NCI-H526 treated with DMSO at 0.1 percent for 48 hours (cell line): ENCODE measurements at places on chromosomes 6 and 20.

DNA sequence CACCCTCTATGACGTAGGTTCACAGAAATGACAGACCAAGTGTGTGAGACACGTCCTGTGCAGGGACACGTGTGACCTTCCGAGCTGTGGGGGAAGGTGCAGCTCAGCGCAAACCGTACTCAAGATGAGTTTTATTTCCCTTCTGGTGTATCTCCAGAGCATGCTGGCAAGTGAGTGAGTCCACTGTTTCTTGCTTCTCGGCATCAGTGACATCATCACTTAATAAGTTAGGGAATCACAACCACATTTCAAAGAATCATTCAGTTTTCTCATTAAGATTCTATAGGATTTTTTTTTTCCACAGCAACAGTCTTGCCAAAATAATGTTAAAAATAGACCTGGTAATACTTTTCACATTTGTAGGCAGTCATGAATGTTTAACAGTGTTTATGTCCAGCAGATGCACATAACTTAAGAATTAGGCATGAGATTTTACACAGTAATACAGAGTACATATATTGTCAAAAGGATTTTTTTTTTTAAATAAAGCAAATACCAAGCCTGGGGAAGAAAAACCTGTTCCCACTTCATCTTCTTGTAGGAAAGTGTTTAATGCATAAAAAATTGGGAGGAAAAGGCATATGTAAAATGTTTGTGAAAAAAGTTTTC is 417.8 kb downstream of the CDC5L start:
- DNase-seq, result no peak

GRCh38 chr20:33291830-33292355 is 8.9 kb downstream of the BPIFB1 start:
- peak; percentile 19 for DNase-seq

GRCh38 chr6:126318797-126319196 is 21.1 kb upstream of the CENPW start:
- DNase-seq, result no peak

DNA sequence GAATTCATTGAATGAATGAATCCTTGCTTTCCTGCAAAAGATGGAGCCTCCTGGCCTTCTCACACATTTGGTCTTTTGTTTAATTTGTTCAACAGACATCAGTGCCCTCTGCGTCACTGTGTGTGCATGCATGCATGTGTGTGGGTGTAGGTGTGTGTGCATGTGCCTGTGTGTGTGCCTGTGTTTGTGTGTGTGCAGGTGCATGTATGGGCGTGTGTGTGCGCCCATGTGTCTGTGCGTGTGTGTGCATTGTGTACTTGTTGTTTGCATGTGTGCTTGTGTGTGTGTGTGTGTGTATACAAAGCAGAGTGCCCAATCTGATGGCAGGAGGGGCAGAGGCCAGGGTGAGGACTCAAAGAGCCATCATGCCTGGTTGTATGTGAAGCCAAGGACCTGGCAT is 36.0 kb downstream of the C20orf203 start:
- DNase-seq, result no peak

GRCh38 chr6:81934936-81935335 is 182.5 kb upstream of the TENT5A start:
- no peak for DNase-seq

DNA sequence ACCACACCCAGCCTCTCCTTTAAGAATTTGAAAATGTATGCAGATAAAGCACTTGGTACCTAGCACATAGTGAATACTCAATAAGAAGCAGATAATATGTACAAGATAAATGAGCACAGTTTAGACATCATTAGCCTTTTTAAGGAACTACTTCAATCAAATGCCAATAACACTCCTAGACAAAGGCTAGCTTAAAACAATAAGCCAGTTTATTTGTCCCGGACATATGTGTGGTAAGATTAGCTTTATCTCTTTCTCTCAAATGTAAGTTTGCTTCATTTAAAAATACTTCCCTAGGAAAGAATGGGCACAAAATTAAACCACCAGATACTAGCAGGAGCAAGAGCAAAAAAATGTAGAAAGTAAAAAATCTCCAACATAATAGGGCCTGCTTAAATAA is 73.8 kb downstream of the MAP3K5 start:
- no peak for DNase-seq

DNA sequence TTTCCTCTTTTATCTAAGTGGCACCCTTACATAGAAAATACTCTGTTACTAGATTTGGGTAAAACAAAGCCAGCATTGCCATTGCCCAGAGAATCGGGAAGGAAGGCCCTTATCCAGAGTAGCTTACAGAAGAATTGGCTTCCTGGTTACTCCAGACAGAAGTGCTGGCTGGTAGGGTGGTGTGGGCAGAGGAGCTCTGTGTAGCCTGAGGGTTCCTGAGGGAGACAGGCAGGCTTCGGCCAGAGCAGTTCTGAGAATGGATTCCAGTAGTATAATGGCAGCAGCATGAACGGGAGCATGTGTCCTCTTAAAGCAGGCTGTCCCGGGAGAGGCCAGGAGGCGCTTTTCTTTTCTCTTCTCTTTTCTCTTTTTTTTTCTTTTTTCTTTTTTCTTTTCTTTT is 11.9 kb downstream of the CUL9 start:
- DNase-seq, result no peak

- no peak for DNase-seq
Measured at GRCh38 chr6:41156001-41156400, 1.9 kb upstream of the TREML1 start.

GRCh38 chr20:22582386-22582963 is 1.9 kb downstream of the FOXA2 start:
- no peak for DNase-seq

DNA sequence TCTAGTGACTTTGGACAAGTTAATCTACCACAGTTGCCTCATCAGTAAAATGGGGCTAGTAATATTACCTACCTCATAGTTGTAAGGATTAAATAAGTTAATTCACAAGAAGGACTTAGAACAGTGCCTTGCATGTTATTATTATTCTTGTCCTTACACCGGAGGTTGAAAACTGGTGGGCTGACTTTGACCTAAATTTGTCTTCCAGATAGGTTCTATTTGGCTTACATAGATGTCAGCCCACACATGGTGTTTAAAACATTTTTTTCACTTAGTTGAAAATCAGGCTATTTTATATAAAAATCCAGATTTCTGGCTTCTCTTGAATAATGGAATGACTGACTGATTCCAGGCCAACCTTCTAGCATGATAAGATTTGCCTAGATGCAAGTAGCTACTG is 3.2 kb downstream of the SYS1 start:
- no peak for DNase-seq

GRCh38 chr20:37539424-37539823 is 11.7 kb upstream of the BLCAP start:
- no peak for DNase-seq

- DNase-seq, result peak; percentile 50
Measured at GRCh38 chr20:25623225-25623735, 534 bp downstream of the NANP start.

DNA sequence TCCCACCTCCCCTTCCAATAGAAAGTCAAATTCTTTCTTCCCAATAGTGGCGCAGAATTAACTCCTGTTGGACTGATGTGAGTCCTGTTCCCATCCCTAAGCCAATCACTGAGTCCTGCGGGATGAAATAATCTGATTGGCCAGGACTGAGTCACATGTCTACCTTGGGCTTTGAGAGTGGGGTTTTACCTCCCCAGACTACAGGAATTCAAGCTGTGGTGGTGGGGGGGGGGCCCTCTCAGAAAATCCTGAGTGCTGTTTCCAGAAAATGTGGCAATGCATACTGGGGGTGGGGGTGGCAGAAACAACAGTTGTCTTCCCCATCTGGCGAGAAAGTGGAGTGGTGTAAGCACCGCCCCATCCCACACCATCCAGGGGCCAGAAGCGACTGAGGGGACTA is 65.7 kb downstream of the CTCFL start:
- no peak for DNase-seq

- peak; percentile 80 for DNase-seq
Measured at GRCh38 chr6:36094753-36095496, 35.4 kb upstream of the MAPK13 start.

GRCh38 chr20:62645613-62646012 is 3.3 kb downstream of the SLCO4A1 start:
- no peak for DNase-seq

DNA sequence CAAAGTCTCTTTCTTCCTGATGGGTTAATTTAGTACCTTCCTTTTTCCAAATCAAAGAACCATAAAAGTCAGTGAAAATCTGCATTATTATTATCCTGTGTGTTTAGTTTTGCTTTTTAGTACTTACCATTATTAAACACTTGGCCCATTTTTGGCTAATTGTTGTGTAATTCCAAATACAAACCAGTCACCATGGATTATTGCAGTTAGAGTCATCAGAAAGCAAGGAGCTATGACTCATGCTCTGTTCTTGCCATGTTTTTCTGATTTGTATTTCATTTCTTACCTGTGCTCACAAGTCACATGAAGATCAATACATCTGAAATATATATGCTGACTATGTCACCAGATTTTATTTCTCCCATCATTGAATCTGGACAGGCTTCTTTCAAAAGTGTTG is 31.3 kb downstream of the SLC22A3 start:
- DNase-seq, result no peak

- no peak for DNase-seq
Measured at GRCh38 chr6:36515844-36516243, 31.4 kb downstream of the STK38 start.

GRCh38 chr6:50962213-50962759 is 143.6 kb downstream of the TFAP2B start:
- DNase-seq, result no peak

- DNase-seq, result no peak
Measured at GRCh38 chr20:63487781-63488241, 11.1 kb downstream of the EEF1A2 start.

DNA sequence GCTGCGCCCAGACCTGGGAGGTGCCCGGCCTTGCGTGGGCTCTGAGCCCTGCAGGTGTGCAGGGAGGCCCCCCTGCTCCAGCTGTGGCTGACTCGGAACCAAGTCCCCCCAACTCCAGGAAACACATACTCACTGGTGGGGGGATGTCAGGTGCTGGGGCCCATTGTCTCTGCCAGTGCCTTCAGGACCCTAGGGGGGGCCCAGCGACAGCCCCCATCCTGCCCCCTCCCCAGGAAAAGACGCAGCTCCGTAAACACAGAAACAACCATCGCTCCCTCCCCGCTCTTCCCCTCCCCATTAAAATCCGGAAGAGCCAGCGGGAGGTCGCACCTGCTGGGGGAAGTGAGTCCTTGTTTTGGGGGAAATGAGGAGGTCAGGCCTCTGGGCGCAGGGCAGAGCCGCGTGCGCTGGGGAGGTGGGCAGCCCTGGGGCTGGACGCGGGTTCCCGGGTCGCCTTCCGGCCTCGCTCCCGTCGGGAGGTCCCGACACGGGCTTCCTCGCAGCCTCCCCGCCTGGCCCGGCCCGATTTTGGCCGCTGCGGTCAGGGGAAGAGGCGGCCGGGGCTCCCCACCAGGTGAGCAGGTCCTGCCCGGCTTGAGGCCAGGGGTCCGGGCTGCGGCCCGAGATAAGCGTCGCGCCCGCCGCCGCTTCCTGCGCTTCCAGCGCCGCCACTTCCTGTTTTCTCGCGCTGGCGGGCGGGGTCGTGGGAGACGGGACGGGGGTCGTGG is 6.2 kb downstream of the C20orf204 start:
- no peak for DNase-seq

GRCh38 chr20:18971121-18971520 is 157.5 kb downstream of the SCP2D1 start:
- DNase-seq, result no peak

DNA sequence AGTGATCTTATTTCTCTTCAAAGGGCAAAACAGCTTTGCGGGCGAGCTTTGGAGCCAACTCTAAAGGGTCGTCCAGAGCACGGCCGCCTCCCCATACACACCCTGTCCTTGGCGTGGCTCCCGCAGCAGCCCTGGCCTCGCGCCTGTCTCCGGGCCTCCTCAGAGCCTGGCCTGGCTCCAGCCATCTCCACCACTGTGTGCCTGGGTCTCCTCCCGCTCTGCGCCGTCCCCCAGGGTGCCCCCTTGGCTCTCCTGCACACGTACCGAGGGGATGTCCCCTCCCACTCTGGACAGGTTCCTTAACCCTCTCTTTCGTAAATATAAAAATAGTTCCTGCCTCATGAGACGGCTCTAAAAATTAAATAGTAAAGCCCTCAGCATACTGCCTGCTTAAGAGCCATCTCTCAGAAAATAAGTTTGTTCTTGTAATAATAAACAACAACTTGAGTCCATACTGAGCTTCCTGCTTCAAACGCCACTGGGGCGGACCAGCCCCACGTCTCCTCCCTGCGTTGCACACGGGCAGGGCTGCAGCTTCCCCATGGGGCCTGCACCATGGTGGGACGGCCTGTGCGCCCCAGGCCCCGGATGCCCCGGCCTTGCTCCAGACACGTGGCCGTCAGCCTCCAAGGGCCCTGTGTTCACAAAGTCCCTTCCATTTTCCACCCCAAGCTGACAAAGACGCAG is 226.2 kb downstream of the TTLL2 start:
- no peak for DNase-seq

DNA sequence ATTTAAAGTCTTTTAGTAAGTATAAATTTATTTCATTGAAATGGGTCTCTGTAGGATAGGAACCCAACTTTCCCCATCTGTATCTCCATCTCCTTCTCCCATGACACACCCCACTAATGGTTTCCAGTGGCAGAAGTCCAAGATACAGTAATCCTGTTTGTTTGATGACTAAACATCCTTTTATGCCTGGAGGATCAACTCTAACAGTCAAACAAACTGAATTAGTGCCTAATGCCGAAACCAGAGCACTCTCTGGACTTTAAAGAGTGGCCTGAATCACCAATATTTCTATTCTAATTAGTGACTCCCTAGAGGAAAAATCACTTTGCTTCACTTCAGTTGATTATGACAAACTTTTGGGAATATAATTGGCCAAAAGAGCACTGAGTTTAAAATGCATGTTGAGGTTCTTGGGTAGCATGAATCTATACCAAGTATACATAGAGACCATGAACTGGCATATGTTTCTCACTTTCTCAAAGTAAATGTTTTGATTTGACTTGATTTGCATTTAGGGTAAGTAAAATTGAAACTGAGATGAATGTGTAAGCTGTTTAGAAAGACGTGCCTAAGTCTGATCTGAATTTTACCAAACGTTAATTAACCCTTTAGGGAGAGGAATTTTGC is 776.4 kb upstream of the NRSN1 start:
- DNase-seq, result no peak

DNA sequence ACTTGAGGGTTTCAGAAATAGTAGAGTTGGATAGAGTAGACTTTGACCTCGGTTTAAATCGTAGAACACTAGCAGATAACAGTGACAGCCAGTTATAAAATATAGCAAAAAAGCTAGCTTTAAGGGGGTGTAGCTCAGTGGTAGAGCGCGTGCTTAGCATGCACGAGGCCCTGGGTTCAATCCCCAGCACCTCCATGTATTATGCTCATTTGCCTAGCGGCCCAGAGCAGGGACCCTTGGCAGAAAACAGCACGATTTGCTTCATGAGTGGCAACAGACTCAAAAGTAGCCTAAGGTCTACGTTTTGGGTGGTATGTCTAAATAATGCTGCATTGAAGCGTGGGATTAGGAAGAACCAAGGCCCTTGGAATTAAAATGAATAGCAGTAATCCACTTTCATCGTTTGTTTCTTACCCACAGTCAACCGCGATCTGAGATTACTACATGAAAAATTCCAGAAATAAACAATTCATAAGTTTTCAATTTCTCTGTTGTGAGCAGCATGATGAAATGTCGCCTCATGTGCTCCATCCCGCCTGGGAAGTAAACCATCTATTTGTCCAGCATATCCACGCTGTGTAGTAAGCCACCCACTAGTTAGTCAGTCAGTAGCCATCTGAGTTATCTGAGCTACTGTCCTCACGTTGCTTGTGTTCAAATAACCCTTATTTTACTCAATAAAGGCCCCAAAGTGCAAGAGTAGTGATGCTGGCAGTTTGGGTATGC is 184.9 kb downstream of the GPX5 start:
- no peak for DNase-seq
